ENCODE measurements at places on chromosomes 12 and 14.

DNA sequence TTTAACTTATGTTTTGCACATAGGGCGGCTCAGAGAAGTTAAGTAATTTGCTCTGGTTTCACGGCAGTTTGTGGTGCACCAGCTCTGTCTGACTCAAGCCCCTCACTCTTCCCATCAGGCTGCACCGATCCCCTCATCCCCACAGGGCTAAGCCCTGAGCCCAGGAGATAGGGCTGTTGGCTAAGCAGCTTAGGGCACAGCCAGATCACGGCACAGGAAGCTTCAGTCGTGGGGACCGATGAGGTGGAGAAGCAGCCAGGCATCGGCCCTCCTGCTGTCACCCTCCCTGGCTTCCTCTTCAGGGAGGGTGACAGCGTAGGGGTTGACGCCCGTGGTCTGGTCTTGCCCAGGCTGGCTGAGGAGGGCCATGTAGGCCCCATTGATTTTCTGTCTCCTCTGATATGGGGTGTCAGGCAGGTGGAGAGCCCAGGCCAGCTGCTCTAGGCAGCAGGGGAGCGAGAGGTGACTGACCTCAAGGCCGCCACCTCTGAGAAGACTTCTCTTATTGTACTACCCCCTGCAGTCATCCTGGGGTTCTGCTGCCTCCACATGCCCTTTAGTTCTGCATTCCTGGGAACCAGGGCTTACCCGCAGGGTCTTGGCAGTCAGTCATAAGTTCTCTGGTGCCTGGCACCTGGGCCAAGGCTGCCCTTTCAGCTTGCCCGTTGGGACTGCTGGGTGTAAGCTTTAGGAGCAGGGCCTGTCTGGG is 166.4 kb downstream of the TSPAN9 start:
- DNase-seq = no peak

DNA sequence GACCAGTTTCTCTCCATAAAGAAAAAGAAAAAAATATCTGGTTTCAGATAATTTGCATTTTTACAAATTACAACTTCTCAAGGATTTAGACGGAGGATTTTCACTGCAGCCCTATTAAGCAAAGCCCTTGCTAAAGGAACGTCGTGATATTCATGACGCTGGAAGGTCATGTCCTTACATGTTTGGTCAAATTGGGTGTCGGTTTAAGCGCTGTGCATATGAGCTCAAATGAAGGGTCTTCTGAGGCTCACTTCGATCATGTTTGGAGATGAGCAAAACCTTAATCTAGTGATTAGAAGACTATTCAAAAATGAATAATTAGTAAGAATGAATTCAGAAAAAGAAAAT is 67.3 kb upstream of the USP15 start:
- no peak for DNase-seq

DNA sequence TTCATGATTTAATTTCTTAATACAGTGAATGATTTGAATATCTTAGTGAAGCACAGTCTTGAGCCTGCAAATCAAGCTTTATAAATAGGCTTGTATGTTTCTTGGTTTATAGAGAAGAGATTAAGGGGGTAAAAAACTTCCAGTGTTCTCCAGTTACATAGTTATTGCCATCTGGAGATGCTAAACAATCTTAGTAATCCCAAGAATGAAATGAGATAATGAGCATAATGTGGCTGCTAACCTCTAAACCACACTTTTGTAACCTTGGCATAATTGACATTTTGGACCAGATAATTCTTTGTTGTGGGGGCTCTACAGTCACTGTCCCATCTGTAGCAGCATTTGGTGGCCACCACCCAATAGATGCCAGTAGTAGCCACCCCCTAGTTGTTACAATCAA is 316.8 kb downstream of the CCDC91 start:
- DNase-seq = no peak

DNA sequence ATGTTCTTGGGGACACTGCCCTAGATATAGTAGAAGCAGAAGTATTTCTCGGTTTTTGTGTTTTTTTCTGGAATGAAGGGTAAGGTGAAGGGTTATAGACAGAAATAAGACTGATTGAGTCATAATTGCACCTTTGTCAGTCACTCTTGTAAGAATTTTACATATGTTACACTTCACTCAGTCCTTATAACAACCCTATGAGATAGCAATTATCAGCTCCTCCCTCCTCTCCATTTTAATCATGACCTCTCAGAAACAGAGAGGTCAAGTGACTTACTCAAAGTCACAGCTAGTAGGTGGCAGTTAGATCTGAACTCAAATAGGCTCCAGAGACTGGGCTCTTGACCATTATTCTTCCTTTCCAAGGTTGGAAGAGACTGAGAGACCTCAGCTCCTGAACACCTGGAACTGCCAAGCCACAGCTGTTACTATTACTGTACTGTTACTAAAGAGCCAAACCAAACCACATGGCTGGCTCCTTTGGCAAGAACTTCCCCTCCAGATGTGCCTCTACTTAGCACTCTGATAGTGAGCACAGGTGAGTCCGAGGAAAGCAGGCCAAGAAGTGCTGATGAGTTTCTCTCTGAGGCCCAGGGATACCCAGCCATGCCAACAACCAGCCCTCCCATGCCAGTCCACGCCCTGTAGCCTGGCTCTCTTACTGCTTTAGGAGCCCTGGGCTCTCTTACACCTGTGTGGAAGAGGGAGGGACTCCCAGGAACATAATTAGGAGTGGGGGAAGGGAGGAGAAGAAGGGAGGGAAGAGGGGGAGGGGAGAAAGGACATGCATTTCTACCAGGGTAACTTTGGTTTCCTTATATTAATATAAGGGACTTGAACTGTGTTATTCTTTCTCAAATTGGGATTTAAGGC is 121.3 kb downstream of the CRADD start:
- no peak for DNase-seq

DNA sequence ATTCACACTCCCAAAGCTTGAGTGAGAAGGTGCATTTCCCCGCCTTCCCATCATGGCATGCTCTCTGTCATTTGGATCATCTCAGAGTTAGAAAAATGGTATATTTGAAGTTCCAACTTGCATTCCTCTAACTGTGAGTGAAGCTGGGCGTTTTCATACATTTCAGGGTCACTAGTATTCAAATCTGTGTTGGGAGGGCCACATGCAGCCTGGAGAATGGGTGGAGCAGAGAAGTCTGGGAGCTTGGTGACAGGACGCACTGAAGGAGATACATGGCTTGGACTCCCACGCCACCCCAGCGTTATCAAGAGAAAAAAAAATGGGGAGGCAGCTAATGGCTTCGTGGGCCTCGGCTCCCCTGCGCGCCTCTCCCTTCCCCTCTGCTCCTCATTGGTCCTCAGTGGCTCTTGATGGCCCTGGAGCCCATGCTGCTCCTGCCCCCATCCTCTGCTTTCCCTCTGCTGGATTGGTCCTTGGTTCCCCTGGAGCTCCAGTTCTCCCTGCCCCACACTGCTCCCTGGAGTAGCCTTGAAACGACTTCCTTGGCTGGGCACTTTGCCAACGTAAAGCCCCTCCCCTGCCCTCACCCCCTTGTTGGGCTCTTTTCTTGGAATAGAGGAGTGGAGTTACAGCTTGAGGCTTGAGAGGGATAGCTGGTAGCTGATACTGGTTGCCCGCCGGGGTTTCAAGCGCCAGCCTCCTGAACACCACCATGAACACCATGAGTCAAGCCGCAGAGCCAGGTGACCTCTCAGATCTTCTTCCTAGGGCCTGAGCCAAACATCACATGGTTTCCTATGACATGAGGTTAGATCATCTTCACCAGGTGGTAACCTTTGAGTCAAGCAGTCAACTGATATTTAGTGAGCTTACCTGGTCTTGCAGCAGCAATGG is 139.6 kb downstream of the PRKCH start:
- peak; percentile 72 for DNase-seq

DNA sequence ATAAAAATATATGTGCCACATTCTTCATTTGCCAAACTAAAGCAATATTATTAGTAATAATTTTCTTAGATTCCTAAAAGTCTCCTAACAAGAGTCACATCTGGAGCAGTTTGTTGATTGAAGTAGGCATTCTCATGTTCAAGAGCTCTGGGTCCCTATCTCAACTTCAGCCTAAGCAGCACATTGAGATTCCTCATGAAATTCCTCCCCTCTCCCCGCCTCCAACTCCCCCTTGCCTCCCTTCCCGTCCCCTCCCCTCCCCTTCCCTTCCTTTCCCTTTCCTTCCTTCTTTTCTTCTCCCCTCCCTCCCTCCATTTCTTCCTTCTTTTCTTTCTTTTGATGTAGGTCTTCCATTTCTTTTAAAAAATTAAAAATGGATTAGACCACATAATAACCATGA is 48.7 kb upstream of the NAV3 start:
- DNase-seq = no peak

- DNase-seq = no peak
These were observed 3.4 kb upstream of the ARHGAP5 start for GRCh38 chr14:32073537-32074189.

DNA sequence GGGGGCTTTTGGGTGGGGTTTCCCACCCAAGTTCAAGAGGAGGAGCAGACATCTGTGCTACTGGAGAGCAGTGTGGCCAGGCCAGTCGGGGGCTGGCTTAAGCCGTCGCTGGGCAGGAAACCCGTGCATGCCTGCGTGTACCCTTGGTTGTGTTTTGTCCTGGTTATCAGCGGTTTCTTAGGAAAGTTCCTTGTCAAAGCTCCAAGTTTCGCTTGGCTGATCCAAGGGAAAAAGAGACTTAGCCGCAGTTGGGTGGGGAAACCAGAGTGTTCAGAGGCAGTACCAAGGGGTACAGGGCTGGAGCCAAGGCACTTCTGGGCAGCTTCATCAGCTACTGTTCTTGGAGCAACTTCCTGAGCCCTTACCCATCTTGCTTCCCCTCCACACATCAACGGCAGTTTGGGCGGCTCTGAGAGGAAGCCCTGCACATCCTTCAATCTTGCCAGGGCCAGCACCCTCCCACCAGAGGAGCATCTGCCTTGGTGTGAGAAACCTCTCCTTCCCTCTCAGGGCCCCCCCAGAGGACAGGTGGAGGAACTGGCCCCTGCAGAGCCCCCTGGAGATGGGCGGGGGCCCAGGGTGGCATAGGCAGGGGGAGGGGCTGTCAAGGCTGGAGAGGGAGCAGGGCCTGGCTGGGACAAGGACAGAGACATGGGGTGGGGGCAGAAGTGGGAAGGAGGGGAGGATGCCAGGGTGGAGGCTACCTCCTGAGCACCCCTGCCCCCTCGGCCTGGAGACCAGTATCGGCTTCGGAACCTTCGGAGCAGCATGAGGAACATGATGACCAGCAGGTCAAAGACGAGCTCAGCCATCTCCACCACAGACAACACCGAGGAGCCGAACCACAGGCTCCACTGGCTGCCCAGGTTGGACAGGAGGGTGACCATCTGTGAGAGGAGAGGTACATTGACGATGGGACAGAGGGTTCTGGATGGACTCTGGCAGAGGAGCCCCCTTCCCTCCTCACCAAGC is 5.8 kb upstream of the TNFRSF1A start:
- no peak for DNase-seq

- DNase-seq = no peak
These were observed 1.3 kb downstream of the MDGA2 start for GRCh38 chr14:47674148-47674542.

- no peak for DNase-seq
These were observed 2.3 kb downstream of the ISCU start for GRCh38 chr12:108564724-108565123.

DNA sequence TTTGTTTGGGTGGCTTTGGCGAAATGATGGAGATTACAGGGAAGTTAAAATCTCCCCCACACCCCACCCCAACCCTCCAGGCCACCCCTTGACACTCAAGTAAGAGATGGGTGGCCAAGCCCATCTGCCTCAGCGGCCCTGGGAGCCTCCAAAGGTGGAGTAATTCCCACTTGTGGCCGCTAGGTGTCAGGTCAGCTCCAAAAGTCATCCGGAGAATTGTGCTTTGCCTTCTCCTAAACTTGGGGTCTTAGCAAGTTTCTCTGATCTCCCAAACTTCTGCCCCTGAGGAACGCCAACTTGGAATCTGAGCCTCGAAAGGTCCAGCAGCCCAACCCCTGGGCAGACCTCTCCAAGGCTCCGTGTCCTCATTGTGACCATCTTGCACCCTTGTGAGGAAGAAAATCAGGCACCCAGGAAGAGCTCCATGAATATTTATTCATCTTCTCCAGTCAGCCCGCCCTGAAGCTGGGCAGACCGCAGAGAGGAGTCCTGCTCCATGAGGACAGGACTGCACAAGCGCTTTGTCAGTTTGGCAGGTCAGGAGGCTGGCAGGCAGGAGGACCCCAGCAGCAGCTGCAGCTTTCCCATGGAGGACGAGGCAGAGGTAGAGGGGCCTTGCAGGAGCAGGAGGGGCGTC is 46.7 kb downstream of the LRRC74A start:
- peak; percentile 89 for DNase-seq

DNA sequence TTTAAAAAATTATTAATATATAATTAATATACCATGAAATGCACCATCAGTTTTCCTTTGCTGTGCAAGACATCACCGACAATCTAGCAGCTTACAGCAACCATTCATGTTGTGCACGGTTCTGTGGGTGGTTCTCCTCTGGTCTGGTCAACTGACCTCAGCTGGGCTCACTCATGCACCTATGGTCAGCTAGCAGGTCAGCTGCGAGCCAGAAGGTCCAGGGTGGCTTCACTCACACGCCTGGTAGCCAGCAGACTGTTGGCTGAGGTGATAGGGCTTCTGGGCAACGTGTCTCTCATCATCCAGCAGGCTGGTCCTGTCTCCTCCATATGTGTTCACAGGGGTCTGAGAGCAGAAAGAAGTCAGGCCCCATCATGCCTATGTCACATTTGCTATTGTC is 210.4 kb downstream of the KIF26A start:
- no peak for DNase-seq

DNA sequence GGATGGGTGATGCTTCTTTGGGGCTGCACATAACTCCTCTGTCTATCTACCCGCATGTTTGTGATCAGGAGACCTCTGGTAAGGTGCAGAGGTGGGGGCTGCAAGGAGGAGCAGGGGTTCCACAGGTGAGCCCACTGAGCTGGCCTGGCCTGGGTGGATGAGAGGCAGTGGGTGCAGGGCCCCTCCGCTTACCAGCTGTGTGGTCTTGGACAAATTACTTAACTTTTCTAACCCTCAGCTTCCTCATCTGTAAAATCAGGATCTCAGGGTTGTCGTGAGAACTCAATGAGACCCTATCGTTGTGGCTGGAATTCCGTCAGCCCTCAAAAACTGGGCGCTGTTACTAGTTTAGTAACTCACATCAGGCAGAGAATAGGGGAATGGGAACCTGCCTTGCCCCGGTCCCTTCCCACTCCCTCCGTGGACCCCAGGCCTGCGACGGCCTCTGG is 7.5 kb downstream of the PTPN6 start:
- DNase-seq = peak; percentile 74

DNA sequence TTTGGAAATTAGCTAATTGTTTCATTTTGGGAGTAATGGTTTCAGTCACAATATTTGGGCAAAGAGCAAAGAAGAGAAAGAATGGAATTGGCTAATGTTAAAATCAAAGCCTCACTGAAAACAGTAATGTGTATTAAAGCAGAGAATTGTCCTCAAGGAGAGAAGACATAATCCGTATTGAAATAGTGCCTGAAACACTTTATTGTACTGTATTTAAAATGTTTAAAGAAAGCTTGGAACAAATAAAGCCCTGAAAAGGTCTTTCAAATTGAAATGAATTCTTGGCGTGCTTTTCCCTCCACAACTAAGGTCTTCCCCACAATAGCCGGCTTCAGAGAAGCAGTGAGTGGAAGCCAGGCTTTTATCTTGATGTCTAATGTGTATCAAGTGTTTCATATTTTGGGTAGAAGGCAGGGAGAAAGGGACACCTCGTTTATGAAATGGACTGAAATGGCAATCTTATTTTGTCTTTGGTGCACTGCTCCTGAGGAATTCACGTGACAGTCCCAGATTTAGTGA is 212.9 kb upstream of the CRY1 start:
- no peak for DNase-seq

GRCh38 chr12:2163177-2163941 is 110.6 kb downstream of the CACNA1C start:
- no peak for DNase-seq

All from activated CD8-positive, alpha-beta memory T cell treated with anti-CD3 and anti-CD28 coated beads for 24 hours (primary cell).